ENCODE measurements at places on chromosomes 13 and 19. TPM values are rescaled to one million over a fixed set of nuclear protein-coding genes. Genes with fewer than 3 reads are reported as not detected.

GRCh38 chr13:25169951-25170553, 2.0 kb downstream of the AMER2 start:
- DNase-seq = no peak

- DNase-seq = no peak
Measured at GRCh38 chr19:53172889-53173288, 14.0 kb upstream of the ZNF347 start.

DNA sequence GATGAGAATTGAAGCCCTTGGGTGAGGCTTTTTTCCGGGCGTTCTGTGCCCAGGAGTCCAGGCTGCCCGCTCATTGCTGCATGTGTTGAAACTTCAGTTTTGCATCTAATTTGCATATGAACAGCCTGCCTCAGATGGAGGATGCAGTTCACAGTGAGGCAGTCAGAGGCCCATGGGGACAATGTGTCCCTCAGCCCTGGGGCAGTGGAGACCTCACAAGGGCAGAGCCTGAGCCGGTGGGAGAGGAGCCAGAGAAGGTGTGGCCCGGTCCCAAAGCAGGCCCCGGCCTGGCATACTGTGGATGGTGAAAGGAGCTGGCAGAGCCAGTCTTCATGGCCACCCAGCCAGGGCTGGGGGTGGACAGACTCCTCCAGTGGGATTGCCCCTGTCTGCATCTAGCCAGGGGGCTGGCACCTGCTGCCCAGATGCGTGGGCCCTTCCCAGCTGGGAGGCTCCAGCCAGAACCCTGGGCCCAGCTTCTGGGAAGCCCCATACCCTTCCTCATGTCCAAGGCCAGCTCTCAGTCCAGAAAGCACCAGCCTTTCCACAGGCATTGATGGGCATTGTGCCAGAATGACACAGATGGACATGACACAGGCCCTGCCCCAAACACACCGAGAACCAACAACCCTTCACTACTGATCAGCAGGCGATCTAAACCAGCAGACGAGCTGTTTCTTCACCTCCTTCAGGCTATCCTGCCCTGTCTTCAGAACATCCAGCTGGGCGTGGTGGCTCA, 32.9 kb upstream of the KCTD15 start:
- no peak for DNase-seq

- no peak for DNase-seq
Measured at GRCh38 chr13:109836629-109837607, 50.5 kb upstream of the IRS2 start.

The GDF15 gene
- 5.9 TPM for total RNA-seq

DNA sequence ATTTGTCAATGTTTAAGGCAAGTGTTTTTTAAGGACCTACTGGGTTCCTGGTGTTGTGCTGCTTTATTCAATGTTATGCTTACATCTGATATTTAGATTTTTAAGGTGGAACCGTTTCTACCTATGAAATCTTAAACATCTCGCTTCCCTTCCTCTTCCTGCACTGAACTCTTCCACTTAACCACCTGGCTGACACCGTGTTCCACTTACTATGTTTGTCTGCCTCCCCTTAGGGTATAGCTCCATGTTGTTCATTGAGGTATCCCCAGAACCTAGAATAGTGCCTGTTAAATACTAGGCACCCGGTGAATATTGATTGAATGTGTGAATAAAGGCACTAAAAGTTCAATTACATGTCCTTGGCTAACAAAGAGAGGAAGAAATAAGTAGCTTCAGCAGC, 104.9 kb downstream of the RNF17 start:
- no peak for DNase-seq

GRCh38 chr19:24057144-24057543, 29.8 kb upstream of the ZNF254 start:
- no peak for DNase-seq

DNA sequence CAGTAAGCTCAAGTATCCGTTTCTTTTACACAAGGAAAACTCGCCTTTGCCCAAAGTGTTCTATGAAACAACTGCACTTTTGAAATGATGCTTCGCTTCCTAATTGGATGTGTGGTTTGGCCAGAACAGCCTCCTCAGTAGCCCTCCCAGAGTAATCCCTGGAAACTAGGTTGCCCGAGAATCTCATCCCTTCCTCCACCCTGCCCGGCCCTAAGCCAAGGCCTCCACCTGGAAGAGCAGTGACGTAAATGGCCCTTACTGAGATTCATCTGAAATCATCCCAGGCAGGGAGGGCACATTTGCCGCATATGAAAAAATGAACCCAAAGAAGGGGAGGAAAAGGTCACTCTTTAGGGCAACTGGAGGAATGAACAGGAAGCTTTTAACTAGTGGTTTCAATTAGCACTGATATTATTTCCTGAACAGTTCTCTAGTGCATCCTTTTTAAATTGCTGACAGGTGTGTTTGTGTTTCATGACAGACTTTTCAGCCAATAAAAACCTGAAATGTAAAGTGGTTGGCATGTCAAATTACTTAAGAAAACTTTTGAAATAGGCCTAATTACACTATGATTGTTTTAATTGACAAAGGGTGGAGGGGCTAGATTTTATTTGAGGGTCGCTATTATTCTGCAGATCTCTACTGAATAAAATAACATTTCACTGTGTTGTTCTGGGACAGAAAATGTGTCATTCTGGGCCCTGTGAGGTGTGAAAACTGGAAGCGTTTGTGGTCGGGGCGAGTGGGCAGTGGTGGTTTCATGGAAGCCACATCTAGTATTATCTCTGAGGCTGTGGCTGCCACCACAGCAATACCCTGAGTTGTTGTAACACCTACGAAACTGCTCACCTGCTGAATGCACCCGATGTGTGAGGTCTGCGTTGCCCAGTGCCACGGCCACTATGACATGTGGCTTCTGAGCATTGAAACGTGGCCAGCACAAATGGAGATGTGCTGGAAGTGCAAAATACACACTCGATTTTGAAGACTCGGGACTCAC, 112.1 kb downstream of the ZIC5 start:
- DNase-seq = no peak

The GGN gene
- 1.0 TPM for total RNA-seq

DNA sequence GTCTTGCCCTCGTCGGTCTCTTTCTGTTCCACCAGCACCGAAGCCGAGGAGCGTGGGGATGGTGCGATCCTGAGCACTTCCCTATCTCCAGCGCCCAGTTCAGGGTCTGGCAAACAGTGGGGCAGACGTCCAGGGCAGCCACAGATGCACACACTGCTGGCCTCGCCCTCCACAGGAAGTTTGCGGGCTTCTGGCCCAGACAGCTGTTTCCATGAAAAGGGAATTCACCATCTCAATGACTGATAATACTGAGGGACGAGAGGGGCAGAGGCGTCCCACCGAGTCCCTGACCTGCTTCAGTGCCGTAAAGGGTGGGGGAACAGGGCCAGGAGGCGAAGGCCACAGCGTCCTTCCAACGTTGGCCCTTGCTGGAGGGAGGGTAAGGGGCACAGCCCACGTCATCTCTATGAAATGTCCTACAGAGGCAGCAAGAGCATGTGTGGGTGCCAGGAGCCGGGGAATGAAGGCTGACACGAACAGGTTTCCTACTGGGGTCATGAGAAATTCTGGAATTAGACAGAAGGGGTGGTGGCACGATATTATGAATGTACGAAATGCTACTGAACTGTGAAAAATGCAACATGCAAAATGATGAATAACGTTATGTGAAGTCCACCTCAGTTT, 19.5 kb downstream of the SHC2 start:
- DNase-seq = no peak

The PRR22 gene
- 1.5 TPM for total RNA-seq

DNA sequence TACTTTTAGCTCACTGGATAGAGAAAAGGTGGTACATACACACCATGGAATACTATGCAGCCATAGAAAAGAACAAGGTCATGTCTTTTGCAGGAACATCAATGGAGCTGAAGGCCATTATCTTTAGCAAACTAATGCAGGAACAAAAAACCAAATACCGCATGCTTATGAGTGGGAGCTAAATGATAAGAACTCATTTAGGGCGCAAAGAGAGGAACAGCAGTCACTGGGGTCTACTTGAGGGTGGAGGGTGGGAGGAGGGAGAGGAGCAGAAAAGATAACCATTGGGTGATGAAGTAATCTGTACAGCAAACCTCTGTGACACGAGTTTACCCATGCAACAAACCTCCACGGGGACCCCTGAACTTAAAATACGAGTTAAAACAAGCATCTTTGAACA, 135.1 kb downstream of the IRS2 start:
- DNase-seq = no peak

The TBXA2R gene
- total RNA-seq = 5.4 TPM

The SULT2A1 gene
- not detected for total RNA-seq

GRCh38 chr13:20174656-20175405, 14.0 kb upstream of the GJA3 start:
- no peak for DNase-seq

GRCh38 chr19:27894906-27895754, 1317.8 kb downstream of the UQCRFS1 start:
- no peak for DNase-seq

The ZNF525 gene
- total RNA-seq = 4.8 TPM

GRCh38 chr13:26557051-26557392, 461 bp upstream of the WASF3 start:
- no peak for DNase-seq

The ATP1A3 gene
- total RNA-seq = not detected

- DNase-seq = no peak
Measured at GRCh38 chr13:19103140-19103539, 78.5 kb downstream of the TUBA3C start.

DNA sequence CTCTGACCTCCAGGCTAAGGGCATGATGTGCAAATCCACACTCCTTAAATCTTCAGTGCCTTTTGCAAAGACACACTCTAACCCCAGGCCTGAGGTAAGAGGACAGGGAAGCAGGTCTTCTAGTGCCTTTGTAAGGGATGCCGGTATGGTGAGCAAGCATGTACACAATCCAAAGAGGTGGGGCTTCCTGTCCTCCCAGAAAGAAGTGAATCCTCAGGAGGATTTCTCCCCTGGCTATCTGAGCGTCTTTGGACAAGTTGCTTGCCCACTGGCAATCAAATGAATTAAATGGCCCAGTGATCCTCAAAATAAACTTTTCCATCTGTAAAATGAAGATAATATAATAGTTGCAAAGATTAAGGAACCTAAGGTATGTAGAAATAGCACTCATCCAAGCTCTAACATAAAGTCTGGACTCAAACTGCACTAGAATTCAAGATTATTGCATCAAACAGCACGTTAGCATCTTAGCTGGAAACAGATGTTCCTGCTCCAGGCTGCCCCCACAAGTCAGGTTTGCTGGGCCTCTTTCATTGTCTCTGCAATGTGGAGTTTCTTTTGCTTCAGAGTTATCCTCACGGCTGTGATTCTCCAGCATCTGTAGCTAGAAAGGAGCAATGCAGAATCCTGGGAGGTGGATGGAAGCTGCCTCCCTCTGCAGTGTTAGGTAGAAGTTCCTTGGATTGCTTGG, 249.6 kb downstream of the TSHZ3 start:
- DNase-seq = no peak

The CABP5 gene
- total RNA-seq = not detected

DNA sequence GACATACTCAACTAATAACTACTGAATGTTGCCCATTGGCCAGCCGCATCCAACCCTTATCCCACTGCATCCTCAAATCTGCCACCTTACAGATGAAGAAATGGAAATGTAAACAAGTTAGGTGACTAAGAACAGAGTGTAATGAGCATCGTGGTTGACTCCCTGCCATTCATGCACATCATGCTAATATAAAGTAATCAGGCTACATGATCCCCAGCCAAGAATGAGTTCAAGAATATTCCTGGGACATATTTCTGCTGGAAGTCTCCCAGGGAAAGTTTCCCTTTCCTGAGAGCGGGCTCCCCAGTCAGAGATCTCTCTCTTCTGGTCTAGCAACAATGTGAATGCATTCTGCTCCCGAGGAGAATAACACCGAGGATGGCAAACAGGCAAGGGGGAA, 55.9 kb upstream of the SERP2 start:
- no peak for DNase-seq

- no peak for DNase-seq
Measured at GRCh38 chr13:53560556-53560955, 531.9 kb downstream of the OLFM4 start.

DNA sequence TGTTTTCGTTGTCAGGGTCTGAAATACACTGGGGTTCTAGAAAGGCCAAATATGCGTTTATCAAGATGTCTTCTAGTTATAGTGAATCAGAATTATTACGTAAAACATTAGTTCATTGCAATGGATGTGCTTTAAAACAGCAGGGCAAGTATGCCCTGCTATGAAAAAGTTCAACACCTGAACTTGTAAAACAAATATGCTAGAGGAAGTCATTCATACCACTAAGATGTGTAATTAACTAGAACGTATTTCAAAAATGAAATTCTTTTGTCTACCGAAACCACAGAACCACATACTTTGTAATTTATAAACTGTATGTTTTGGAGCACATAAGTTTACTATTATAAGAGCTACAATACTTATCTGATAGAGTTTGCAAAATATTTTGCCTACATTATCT, 266.2 kb downstream of the KCTD12 start:
- no peak for DNase-seq

The DIAPH3 gene
- total RNA-seq = 0.26 TPM

DNA sequence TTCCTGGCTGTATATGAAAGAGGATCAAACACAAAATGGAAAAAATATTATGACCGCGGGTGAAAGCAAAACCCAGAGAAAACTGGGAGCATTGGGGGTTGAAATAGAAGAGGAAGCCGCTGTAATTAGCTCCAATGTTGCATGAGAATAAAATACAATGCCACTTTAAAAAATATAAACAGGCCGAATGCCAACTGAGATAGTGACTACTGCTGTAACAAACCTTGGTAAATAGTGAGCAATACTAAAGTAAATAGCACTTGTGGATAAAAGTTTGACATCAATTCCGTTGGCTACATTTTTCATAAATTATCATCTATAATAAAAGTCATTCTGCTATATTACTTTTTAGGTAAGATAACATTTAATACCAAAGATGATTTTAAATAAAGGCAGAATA, 395.8 kb upstream of the MIR17HG start:
- no peak for DNase-seq

GRCh38 chr13:111031531-111031961, 83.6 kb upstream of the ARHGEF7 start:
- no peak for DNase-seq

- DNase-seq = no peak
Measured at GRCh38 chr19:34808566-34808965, 35.6 kb upstream of the ZNF599 start.

Measured in mesenteric fat pad (tissue), 1 donor.